Activated T-cell treated with anti-CD3 and anti-CD28 coated beads, Interleukin-2, amount 50 U/mL, for 48 hours (primary cell): ENCODE measurements at places on chromosomes 1 and 21.

GRCh38 chr1:14777516-14778506 lies 179.3 kb downstream of the KAZN start:
- DNase-seq, result no peak

GRCh38 chr1:76613886-76614285 lies 253.4 kb upstream of the ST6GALNAC5 start:
- DNase-seq, result no peak

DNA sequence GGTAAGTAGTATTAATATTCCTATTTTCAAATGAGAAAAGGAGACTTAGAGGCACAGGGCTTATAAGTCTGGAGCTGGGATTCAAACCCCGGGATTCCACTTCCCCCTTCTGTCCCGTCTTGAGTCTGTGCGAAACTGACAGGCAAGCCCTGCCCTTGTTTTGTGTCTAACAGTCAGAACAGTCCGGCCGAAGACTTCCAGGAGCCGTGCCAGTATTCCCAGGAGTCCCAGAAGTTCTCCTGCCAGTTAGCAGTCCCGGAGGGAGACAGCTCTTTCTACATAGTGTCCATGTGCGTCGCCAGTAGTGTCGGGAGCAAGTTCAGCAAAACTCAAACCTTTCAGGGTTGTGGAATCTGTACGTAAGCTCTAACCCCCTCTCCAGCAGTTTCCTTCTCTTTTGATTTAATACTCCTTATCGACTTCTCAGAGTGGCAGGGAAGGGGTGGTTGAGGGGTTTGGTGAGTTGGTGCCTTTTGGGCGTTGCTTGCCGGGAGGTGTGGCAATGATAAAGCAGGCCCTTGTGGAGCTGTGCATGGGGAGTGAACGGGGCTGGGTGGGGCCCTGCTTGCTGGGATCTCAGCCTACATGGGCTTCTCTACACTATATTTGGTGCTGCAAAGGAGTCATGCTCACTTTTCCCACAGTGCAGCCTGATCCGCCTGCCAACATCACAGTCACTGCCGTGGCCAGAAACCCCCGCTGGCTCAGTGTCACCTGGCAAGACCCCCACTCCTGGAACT lies 29.4 kb downstream of the IL6R start:
- DNase-seq, result no peak

GRCh38 chr21:27808923-27809322 lies 842.0 kb upstream of the ADAMTS5 start:
- no peak for DNase-seq

- DNase-seq, result no peak
These were observed 117.0 kb upstream of the ERRFI1 start for GRCh38 chr1:8142955-8143629.

DNA sequence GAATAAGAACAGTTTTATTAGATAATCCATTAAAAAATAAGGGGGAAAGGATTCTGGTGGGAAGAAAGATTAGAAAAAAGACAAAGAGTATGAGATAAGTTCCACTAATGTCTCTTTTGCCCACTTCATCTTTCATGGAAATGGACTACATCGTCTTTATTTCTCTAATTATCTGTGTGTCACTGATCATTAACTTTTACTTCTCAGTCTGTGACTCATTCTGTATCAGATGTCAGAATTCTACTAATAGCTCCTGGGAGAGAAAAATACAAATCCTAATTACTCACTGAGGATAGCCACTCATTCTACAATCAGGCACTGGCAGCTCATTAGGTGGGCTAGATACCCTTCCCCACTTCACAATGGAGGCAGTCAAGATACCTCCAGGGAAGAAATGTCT lies 41.7 kb downstream of the ILDR2 start:
- no peak for DNase-seq

DNA sequence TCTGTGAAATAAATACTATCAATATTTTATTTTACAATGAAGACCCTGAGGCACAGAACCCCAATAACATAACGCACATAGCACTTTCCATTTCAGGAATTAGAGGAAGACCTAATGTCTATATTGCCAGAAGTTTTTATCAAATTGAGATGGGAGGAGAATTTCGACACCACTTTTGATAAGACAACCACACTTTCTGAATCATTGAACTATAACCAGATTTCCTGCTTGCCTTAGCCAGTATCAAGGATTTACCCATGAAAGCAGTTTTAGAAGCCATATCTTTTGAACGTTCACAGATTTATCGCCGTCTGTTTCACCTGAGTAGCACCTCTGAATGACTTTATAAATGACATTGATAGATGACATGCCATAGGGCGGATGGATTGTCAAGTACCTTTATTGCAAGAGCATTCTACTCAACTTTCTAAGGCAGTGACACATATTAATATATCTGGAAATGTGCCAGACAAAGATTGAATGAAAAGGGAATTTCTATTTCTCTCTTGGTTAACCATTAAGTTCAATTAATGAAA lies 768.4 kb downstream of the LTN1 start:
- DNase-seq, result no peak

- no peak for DNase-seq
These were observed 25.9 kb downstream of the KRTAP19-8 start for GRCh38 chr21:31012133-31013089.

DNA sequence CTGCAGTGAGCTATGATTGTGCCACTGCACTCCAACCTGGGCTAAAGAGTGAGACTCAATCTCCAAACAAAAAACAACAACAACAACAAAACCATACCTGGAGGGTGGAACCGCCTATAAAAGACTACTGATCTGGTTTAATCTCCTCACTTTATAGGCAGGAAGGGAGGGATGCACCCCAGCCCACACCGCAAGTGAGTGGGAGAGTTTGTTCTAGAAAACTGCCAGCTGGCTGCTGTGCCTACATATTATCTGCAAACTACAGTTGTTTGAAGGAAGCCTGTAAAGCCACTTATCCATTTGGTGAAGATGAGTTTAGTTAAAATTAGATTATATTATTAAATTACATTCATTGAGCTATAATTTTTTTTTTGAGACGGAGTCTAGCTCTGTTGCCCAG lies 9.1 kb upstream of the SRSF10 start:
- DNase-seq, result no peak

DNA sequence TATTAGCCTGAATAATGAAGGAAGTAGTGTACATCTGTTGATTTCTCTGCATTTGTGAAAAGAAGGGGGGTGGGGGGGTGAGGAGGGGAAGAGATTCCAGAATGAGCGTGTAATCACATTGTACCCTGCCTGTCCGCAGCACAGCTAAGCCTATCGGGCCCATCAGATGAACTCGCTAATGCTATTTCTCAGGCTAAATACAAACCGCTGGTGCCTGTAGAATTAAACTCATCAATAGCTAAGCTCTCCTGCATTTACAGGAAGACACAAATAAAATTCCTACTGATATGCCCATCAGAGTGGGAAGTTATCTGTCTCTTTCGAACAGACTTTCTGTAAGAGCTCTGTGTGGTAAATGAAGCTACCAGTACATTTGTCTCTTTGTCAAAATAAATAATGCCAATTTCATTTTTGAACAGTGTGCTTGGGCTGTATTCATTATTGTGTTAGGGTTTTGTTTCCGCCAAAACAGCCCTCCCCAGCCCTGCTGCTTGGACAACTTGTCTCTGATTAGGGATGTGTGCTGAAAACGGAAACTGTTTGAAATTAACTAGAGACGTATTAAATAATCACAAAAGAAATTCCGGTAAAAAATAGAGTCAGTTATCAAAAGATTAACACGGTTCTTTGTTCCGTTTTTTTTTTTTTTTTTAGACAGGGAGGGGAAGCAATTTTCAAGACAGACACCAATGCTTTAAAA lies 305.4 kb downstream of the TTLL7 start:
- no peak for DNase-seq

DNA sequence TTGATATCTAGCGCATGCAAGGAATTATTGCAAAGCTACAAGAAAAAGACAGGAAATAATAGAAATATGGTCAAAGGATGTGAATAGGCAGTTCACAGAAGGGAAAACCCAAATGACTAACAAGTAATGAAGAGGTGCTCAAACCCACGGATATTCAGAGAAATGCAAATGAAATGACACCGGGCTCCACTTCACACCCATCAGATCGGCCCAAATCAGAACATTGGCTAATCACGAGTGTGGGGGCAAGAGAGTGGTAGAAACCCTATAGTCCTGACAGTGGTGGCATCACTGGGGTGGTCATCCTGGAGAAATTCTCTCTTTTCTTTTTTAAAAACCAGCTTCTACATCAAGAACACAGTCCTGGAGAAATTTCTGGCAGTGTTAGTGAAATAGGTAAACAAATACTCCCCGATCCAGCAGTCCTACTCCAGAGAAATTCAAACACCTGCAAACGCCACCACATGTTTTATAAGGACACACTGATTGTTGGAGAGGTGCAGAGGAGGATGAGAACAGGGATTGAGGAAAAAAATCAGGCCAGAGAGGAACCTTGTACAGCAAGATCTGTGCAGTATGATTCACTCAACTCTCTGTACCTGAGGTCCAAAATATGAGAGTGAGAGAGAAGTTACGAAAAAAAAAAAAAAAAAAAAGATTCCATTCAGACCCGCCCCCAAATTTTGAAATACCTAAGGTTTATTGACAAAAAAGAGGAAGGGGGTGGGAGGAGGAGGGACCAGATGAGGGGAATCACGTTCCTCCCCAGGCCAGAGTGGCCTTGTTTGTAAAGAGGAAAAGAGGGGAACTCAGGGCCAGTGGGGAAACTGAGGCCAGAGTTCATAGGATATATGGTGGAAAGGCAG lies 9.2 kb upstream of the TNFRSF1B start:
- DNase-seq, result peak; percentile 62

- DNase-seq, result no peak
These were observed 64.2 kb downstream of the TCP10L start for GRCh38 chr21:32520875-32521735.

DNA sequence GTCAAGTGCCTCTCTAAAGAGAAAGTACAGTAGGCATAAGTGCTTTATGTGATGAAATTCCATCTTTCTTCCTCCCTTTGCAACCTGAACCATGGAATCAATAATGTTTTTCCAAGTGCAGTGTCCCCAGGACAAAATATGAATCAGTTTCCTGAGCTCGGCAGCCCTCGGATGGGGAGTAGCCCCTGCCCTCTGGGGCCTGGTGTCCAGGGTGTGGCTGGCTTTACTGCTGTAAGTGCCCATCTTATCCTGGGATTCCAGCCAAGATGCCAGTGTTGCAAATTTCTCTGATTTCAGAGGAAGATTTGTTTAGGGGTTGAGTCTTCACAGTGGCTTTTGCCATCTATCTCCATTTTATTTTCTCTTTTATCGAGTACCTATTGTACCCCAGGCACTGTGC lies 40.5 kb upstream of the SRP9 start:
- no peak for DNase-seq

DNA sequence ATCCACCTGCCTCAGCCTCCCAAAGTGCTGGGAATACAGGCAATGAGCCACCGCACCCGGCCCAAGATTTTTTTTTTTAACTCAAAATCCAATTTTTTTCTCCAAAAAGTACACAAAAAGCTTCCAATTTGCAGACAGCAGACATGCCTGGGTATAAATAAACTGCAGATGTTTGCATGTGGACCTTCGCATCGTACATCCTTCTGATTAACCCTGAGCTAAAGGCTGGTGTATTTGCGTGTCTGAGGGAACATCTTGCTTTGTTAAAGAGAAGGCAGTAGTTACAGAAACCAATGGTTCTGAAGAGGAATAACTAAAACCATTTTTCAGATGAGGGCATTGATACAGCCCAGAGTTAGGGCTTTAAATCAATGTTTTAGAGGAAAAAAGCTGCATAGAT lies 12.7 kb downstream of the BCAR3 start:
- DNase-seq, result no peak

- no peak for DNase-seq
These were observed 25.2 kb upstream of the AGO1 start for GRCh38 chr1:35857830-35858229.

DNA sequence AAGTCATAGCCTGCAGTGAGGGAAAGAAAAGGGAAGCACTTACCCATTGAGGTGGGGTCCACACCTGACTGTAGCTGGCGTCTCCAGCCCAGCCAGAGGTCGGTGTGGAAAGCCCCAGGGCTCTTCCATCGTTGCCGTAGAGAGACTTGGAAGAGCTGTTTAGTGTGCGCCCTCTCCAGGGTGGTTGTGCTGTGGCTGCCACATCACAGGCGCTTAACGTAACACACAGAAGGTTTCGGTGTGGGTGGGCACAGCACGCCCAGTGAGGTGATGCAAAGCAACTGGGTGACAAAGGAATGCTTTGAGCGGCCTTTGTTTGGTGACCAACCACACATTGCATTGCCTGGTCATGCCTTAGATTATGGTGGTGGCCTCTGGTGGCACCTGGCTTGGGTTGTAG lies 36.8 kb upstream of the KIF1B start:
- no peak for DNase-seq

GRCh38 chr1:28864695-28865094 lies 49.7 kb upstream of the EPB41 start:
- no peak for DNase-seq

DNA sequence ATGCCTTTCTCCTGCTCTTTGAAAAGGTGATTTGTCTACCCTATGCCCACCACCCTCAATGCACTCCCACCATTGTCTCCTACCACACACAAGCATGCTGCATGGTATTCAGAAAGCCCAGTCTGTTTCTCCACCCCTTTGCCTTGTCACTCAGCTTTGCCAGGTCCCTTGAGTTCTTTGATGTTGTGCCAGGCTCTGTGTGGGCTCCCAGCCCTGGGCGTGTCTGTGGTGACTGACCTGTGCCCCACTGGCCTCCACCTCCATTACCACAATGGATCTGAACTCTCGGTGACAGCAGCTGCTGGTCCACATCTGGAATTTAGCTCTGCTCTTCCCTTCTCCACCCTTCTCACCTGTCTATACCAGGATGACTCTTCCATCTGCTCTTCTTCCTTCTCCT lies 34.9 kb downstream of the ATP2B4 start:
- no peak for DNase-seq

DNA sequence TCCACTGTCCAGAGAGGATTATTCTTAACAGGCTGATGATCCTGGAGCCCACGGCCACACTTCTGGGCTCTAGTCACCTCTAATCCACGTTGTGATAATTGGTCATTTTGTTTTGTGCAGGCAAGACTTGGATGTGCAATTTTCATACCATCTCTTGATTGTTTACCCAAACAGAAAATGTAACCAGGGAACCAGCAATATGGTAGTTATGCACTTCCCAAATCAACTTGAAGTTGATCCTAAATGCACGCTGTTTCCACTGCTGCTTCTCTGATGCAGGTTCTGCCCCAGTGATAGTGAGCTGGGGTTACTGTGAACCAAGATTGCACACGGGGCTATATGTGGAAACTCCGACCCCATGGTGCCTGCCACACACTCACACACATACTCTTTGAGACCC lies 14.7 kb upstream of the KCNJ15 start:
- DNase-seq, result no peak

DNA sequence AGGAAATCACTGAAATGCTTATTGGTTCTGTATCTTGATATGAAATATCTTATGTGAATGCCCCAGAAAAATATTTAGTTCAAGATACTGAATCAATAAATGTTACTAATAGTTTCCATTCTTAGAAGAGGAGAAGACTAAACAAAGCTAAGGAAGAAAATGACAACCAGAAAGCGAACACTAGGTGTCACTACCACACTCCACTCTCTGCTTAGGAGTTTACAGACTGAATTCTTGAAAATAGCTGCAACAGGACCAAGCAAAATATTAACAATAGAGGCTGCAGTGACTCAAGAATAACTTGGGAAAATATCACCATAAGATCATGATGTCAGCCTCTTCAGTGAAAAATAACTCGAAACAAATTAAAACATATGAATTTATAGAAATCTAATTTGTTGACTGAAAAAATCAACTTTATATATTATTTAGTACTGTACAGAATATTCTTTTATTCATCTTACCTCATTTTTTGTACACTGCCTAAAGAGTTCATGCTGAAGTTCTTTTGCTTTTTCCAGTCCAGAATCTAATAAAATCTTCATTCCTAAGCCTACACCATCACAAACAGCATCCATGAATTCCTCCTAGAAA lies 61.6 kb downstream of the KIF14 start:
- DNase-seq, result no peak
